ENCODE measurements at places on chromosomes 5 and 9.
A peak's percentile ranks its signal among the peaks of the same experiment; 100 is the strongest.

GRCh38 chr5:36772276-36773140 lies 104.1 kb upstream of the NIPBL start:
- no peak for DNase-seq

DNA sequence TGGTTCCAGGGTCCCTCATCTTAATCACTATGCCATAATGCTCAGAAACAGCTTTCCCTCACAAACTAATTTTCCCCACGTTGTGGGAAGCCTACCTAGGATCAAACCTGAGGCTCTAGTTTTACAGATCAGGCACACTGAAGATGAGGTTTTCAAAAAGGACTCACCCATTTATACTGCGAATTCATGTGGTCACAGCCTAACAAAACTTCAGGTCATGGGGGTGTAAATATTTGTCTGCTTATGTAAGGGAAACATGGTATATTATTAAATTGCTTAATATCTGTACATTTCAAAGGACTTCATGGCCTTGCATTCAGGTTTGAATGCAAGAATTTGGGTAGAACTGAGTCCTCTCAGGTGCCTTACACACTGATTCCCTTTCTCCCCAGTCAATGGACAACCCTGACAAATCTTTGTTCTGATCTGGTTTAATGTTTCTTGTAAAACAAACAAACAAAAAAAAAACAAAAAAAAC lies 12.1 kb downstream of the ZFAND5 start:
- no peak for DNase-seq

DNA sequence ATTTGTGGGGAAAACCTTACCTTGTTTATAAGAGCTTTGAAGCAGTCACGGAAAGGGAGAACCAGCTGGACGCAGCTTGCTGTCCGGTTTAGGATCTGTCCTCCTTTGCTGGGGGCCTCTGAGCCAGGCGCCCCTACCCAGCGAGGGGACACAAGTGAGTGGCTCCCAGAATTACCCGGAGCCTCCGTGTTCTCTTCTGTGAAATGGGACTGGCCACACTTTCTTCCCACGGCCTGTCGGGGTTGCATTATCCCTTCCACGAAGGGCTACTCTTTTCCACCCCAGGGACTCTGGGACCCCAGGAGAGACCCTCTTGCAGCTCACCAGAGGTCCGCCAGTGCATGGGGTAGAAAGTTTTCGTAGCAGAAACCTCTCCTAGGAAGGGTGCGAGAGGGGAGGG lies 477 bp upstream of the GBGT1 start:
- no peak for DNase-seq

- no peak for DNase-seq
Observed at GRCh38 chr5:111950660-111951059, 193.7 kb upstream of the NREP start.

GRCh38 chr5:31086839-31087415 lies 106.6 kb upstream of the CDH6 start:
- no peak for DNase-seq

- DNase-seq, result no peak
Observed at GRCh38 chr5:115393239-115393638, 96.8 kb upstream of the CCDC112 start.

- no peak for DNase-seq
Observed at GRCh38 chr5:56088967-56089829, 94.4 kb upstream of the IL6ST start.

GRCh38 chr9:111008158-111009075 lies 29.9 kb downstream of the LPAR1 start:
- DNase-seq, result no peak

- no peak for DNase-seq
Observed at GRCh38 chr9:68825762-68826472, 120.9 kb downstream of the PIP5K1B start.

- no peak for DNase-seq
Observed at GRCh38 chr9:134462318-134462717, 136.1 kb downstream of the RXRA start.

DNA sequence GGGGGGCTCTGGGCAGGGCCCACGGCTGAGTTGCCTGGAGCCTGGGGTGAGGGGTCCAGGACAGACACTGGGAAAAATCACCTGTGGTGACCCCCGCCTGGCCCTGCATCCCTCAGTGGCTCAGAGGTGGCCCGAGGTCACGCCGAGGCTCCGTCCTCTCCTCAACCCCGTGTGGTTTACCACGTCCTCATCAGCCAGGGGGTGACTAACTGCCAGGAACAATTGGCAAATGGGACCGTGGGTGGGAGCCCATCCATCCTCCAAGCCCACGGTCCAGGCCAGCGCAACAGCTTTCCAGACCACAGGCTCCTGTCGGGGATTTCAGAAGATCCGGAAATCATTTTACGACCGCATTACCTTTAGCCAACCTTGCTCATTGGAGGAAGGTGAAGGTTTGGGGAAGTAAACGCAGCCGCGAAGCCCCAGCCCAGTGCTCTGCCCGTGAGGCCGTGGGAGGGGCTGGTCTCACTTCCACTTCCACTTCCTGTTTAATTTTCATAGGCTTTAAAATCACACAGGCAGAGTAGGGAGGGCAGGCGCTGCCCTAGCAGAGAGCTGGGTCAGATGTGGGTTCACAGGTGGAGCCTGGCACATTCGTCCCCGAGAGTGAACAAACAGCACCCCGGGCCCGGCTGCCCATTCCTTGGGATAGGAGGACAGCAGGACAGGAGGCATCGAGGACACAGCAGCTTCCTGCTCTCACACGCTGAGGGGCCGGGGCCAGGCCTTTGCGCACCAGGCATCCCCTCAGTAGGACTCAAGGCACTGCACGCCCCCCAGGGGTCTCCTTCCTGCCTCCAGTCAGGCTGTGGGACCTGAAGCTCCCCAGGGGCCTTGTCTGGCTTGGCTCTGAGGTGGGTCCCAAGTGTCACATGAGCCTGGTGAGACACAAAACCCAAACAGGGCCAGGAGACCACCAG lies 19.8 kb upstream of the SLC9A3 start:
- no peak for DNase-seq

- no peak for DNase-seq
Observed at GRCh38 chr9:1880038-1880565, 135.0 kb upstream of the SMARCA2 start.

- DNase-seq, result no peak
Observed at GRCh38 chr9:4243113-4243512, 56.8 kb downstream of the GLIS3 start.

- no peak for DNase-seq
Observed at GRCh38 chr5:56092115-56092514, 97.4 kb upstream of the IL6ST start.

GRCh38 chr5:154311362-154311761 lies 120.8 kb downstream of the GALNT10 start:
- no peak for DNase-seq

GRCh38 chr5:14595891-14596290 lies 14.3 kb downstream of the OTULINL start:
- no peak for DNase-seq

DNA sequence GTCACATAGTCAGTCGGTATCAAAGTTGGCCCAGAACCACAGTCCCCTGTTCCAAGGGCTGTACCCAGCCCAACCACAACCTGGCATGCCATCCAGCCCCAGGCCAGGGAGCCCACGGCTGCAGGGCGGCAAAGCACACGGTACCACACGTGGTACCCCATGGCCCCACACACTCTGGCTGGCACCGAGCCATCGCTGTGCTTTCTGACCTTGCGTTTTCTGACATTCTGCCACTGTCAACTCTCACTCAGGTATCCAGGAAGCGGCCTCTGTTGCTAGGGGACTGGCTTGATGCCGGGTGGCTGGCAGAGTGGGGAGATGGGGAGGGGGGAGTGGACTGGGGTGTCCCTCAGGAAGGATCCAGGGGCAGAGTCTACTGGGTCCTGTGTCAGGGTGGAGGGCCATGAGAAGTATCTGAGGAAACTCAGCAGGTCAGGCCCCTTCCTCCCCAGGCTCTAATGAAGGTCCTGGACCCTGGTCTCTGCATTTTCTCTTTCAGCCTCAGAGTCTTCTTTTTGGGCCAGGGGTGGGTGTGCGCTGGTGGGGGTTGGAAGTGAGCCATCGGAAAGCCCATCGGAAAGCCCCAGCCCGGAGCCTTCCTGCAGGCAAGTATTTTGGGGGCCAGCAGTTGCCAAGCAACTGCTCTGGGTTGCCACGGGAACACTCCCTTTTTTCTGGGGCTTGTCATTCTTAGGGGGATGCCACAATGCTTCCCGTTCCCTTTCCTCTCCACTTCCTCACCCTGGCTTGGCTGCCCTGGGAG lies 21.0 kb upstream of the RALGDS start:
- DNase-seq, result peak; percentile 23

DNA sequence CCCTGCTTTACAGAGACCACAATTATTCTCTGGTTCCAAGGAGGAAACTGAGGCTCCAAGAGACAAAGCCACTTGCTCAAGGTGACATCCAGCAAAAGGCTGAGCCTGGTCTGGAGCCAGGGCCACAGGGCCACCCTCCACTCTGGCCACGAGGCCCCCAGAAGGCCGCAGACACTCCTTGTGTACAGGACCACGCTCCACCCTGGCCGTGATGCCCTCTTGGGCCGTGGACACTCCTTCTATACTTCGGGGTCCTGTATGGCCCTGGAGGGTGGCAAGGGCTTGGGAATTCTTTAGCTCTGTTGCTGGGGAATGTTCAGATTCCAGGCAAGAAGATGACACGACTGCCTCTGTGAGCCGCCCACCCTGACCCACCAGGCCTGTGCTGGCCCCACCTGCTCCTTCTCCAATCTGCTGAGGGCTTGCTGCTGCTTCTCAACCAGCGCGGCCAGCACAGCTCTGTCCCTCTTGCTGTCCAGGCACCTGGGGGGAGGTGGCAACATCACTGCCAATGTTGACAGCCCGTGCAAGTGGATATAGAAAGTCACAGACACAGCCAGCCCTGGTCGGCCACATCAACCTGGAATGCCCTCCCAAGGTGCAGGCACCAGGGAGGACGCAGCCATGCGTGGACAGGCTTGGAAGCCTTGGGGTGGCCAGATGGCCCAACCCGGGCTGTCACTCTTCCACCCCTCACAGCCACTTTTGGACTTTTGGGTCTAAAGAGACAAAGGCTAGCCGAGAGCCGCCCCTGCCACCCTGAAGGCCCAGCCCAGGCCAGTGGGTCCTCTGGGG lies 20.1 kb upstream of the QSOX2 start:
- no peak for DNase-seq

DNA sequence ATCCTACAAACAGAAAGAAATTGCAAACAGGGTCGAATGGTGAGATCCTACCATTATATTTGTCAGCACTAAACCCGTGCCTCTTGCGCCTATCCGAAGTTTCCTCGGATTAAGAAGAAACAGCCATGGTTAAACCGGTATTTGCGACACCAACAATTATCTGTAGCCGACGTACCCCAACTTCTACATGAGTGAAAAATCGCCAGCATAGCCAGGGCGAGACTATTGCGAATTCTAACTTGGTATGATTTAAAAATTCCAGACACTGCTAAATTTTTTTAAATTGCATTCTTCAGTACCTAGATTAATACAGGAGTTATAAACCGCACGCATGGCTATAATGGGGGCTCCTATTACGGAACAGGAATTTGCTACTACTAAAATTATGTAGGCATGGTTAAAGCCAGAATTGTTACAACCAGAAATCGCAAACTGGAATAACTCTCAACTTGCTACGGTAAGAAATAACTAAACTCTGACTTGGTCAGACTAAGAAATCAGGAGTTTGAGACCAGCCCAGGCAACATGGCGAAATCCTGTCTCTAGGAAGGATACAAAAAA lies 25.3 kb upstream of the ANXA2R start:
- no peak for DNase-seq

DNA sequence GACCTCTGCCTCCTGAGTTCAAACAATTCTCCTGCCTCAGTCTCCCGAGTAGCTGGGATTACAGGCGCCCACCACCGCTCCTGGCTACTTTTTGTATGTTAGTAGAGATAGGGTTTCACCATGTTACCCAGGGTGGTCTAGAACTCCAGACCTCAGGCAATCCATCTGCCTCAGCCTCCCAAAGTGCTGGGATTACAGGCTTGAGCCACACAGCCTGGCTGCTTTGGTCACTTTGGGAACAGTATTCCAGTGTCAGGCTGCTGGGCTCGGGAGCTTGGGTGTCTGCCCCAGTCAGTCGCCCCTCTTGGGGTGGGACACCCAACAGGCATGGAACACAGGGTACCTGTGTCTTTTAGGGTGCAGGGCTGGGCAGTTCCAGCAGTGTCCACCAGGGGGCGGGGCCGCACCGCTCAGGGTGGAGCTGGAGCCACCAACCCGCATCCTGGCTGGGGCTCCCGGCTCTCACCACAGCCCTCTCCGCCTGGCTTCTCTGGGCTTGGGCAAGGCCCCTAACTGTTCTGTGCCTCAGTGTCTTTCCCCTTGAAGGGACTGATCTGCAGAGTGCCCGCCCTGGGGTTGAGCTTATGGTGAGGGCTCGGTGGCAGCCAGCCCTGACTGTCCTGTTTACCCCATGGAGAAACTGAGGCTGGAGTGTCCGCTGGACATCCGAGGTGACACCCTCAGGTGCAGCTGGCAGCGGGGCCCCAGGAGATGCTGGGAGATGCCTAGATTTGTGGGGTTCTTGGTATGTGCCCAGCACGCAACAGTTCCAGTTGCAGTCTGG lies 6.4 kb upstream of the RNU6ATAC start:
- DNase-seq, result no peak

DNA sequence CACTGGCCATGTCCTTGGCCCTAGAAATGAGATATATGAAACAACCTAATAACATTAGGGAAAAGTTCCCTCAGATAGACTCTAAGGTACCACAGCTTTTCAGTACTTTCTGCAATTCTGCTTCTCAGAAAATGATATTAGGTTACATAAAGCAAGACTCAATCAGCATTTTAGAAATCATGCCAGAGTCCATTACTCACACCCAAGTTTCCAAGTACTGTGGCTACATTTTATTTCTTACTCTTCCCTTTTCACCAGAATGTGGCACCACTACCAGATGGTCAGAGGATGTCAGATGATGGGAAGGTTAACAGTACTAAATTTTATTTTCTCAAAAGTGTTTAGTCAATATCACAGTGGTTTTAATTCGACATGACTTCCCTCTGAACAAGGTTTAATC lies 217.2 kb downstream of the MLLT3 start:
- no peak for DNase-seq

DNA sequence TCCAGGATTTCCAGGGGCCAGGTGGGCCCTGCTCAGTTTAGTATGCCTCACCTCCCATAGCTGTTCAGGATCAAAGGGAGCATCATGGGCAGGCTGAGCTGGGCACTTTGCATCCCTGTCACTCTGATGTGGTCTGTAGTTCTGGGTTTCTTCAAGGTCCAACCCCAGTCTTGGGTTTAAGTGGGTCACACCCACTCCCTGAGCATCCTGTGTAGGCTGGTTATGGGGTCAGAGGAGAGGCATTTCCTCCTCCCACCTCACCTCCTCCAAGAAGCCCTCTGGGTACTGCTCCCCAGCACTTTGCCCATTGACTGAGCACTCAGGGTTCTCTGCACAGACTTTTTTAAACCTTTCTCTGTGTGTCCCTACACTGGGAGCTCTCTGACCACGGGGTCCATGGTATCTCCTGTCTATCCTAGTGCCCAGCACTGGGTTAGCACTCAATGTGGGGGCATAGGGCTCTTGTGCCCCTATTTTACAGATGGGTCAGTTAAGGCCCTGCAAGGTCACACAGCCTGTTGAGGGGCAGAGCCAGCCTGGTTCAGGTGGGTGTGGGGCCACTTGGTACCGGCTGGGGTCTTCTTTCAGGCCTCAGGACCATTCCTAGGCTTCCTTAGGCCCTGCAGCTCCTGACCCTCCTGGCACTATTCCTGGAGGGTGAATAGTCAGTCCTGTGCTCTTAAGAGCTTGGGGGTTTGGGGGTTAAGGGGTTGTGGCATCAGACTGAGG lies 19.0 kb downstream of the CXXC5 start:
- no peak for DNase-seq

Measured in NCI-H2081 treated with DMSO at 0.1 percent for 48 hours (cell line).